CD8-positive, alpha-beta memory T cell (primary cell): ENCODE measurements at places on chromosomes 5 and 9.

DNA sequence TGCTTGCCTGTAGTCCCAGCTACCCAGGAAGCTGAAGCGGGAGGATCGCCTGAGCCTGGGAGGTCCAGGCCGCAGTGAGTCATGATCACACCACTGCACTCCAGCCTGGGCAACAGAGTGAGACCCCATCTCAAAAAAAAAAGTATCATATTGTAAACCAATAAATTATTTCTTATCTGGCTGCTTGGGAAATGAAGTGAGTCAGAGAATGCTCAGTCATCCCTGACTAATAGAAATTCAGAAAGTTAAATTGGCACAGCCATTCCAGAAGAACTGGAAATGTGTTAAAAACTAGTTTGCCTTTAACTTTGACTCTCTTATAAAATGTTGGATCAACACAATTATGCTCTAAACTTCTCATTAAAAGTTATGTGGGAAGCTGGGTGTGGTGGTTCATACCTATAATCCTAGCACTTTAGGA lies 9.8 kb upstream of the GNE start:
- no peak for DNase-seq

DNA sequence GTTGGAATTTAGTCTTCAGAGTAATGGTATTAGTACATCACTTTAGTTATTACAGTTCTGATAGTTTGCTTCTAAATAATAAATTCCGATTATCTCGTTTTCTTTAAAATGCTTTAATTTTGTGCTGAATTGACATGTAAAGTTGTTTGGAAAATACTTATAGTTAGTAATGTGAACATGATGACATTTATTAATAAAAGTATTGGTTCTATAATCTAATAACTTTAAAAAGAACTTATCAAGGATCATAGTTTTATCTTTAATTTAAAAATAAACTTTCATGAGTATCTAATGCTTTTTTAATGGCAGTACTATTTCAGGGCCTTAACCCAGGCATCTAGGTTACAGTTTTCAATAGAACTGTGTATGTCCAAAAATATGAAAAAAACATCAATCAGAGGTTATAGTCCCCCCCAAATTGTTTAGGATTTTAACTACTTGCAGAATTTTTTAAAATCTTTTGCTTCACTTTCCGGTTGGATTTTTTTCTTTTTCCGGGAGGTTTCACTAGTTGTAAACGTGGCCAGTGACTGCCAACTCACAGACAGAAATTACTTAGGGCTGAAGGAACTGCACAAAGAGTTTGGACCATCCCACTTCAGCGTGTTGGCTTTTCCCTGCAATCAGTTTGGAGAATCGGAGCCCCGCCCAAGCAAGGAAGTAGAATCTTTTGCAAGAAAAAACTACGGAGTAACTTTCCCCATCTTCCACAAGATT lies 680 bp downstream of the GPX8 start:
- DNase-seq, result no peak

DNA sequence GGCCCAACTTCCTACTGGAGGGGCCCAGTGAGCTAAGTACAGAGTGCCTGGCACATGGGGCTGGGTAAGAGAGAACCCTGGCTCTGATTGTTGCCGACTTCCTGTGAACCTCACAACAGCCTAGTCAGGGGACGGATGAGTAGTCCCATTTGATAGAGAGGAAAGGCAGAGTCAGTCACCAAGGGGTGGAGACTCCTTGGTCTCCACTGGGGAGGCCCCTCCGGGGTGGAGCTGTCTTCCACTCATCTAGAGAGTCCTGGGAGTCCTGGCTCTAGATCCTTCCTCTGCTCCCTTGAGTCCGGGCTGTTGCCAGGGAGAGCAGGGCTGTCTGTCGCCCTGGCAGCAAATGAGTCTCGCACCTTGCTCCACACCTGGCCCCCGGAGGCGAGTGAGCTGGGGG lies 8.0 kb downstream of the GRK6 start:
- DNase-seq, result no peak

DNA sequence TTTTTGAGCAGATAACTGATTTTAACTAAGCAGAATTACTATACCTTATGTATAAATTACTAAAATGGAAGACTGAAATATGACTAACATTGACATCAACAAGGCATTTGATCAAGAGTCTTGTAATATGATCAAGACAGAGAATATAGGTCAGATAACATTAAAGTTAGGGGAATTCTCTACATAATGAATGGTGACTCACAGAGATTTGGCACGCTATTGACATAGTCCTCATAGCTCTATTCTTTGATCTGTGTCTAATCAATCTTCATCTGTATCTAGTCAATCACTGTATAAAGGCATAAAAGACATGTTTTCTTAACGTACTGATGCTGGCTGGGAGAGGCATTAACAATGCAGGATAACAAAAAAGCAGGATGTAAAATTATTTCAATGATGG lies 17.4 kb downstream of the ABITRAM start:
- no peak for DNase-seq

GRCh38 chr5:136518814-136519213 lies 153.5 kb upstream of the TRPC7 start:
- DNase-seq, result no peak

DNA sequence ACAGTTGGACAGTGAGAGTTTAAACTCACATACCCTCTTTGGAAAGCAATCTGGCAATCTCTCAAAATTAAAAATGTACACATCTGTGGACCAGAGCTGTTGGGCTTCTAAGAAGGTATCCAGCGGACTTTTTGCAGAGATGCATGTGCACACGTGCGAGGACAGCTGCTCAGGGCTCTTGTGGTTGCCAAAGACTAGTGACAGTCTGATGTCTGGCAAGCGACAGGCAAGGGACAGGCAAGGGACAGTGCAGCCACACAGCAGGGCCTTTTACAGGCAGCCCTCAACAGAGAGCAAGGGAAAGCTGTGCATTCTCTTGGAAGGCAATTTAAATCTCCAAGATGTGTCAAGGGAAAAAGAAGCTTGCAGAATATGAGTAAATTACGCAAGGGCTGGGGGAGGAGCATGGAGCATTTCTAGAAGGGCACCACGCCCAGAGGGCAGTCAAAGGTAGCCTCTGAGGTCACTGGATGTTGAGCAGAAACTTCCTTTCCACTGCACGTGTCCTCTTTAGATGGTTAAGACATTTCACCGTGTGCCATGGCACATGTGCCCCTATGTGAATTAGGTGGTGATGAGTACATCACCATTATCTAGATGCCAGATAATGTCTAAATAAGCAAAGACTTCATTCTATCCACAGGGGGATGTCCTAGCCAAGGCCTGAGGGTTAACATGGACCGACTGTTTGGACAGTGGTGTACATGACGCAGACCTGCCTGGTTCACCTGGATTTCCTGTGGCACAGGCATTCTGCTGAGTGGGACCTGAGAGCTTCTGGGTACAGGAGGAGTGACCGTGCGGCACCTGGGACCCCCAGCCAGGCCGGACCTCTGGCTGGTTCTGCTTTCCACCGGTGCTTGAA lies 9.1 kb downstream of the GFPT2 start:
- DNase-seq, result no peak

DNA sequence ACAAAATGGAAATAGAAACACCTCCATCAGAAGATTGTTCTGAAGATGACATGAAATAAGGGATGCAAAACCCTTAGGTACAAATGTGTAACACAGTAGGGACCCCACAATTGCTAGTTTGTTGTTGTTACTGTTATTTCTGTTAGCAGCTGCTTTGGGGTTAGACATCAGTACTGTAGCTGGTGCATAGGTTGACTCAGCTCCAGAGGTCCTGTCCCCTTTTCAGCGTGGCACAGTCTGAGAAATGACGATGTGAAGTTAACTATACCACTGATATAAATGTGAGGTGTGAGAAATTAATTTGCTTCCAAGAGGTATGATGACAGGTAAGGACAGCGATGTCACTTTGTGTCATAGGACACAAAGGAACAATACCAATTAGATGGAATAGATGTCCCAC lies 384.6 kb upstream of the KLF4 start:
- no peak for DNase-seq

GRCh38 chr5:174560861-174561260 lies 163.5 kb upstream of the MSX2 start:
- no peak for DNase-seq

DNA sequence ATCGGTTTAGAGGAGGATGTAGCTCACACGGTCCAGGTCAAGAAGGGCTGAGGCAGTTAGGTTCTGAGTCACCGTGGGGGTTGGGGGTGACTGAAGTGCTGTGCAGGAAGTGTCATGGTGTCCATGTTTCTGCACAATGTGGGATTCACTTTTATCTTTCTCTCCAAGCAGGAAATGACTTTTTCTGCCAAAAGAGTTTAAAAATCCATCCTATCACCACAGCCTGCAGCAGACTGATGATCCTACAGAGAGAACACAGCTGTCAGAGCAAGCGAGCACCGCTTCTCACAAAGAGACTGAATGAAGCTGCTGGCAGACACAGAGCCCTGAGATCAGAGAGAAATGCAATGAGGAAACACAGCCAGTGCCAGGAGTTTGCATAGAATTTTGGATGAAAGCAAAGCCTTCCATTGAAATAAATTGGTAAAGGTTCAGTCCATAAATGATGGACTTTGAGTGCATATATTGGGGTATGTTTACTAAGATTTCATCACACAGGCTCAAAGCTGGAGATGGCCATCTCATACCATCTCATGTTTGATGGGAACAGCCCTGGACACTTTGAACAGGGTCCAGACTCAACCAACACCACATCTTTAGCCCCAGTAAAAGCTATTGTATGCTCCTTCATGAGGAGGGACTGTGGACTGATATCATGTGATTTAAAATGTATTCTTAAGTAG lies 213.9 kb upstream of the FBXL7 start:
- DNase-seq, result no peak

- no peak for DNase-seq
These were observed 153.9 kb upstream of the DAP start for GRCh38 chr5:10914741-10915480.

DNA sequence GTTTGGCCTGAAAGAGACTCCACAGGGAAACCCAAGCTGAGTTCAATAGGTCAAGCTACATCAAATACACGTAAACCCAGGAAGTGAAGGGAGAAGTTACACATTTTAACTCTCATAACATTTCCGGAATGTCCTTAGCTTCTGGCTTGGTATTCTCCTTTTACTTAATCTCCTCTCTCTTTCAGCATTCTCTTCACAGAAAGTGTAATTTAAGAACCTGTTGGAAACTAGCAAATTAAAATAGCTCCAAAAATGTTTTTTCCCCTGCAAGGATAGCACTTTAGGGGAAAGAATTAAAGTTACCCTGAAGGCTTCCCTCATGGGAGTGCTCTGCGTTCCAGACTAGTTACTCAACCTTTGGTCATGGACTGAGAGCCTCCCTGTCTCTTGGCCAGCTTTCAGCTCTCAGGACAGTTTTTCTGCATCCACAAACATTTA lies 292.7 kb upstream of the TARS1 start:
- DNase-seq, result no peak

DNA sequence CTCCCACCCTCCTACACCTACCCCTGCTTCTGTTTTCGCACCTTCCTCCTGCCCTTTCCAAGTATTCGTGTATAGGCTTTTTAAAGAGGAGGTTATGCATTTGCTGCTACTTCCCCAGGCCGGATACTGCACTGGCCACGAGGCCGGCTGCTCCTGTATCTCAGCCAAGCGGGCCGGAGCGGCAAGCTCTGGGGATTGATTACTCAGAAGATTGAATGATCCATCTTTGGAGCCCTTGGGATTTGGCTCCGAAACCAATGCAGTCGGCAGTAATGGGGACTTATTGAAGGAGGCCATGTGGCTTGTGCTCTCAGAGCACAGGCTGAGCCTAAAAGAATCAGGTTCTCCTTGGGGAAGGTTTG lies 405.3 kb downstream of the TLE4 start:
- no peak for DNase-seq

GRCh38 chr5:159943326-159943725 lies 27.0 kb downstream of the ADRA1B start:
- no peak for DNase-seq

DNA sequence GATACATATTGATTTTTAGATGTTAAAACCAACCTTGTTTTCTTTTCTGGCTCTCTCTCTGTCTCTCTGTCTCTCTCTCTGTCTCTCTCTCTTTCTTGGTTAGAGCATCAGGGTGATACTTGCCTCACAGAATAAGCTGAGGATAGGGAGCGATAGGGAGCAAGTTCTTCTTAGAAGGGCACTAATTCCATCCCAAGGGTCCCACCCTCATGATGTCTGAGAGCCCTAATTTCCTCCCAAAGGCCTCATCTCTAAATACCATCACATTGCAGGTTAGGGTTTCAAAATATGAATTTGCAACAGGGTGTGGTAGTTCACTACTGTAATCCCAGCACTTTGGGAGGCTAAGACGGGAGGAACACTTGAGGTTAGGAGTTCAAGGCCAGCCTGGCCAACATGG lies 4.8 kb upstream of the KIF3A start:
- no peak for DNase-seq

- no peak for DNase-seq
These were observed 801.2 kb downstream of the MAT2B start for GRCh38 chr5:164306662-164307061.

DNA sequence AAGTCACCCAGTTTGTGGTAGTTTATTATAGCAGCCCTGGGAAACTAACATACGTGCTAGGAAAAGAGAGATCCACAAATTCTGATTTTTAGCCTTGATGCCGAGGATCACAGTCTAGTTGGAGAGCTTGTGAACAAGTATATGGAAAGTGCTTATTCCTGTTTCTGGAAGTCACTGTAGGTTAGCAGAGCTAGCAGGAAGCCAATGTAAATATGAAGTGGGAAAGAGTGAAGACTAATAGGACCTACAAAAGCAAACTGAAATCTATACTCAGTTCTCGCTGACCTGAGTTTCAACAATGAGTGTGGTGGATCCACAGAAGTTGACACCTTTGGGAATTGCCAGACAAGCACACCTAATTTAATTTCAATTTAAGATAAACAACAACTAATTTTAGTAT lies 254.9 kb downstream of the PLK2 start:
- no peak for DNase-seq

- peak; percentile 75 for DNase-seq
These were observed 6.0 kb downstream of the CAMK4 start for GRCh38 chr5:111229871-111230810.

DNA sequence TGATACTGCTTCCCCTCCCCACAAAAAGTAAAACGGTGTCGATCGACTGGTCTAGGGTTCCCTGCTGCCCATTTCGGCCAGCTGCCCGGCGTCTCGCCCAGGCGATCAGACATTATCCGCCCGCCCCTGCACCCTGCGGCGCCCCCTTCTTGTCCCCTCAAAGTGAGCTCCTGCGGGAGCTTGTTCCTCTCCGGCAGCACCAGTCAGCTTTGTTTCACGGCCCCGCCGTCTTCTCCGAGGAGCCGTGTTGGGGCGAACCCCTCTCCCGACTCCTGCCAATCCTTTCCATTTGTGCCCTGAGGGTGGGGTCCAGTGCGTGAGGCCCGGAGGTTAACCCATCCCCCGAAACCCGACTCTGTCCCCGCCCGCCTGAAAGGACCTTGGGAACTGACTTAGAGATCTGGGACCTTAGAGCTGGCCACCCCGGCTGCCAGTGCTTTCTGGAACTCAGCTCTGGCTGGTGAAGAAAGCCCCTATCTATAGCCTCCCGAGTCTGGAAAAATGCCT lies 518 bp downstream of the UBE2B start:
- peak; percentile 26 for DNase-seq

DNA sequence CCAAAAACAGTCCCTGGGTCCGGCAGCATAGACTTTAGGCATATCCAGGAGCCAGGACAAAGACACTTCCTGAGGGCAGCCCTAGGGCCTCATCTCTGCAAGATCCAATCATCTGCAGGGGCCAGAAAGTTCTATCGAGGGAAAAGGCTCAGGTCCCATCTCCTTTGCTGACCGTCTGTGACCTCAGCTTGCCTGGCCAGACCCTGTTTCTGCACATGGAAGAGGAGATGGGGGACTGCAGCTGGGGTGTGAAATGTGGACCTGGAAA lies 51.0 kb upstream of the FCN1 start:
- DNase-seq, result no peak

GRCh38 chr9:38368731-38369130 lies 23.8 kb upstream of the ALDH1B1 start:
- no peak for DNase-seq
